NCI-H1417 (cell line): ENCODE measurements at places on chromosomes 1 and 21.

- DNase-seq, result no peak
These were observed 110.8 kb downstream of the PLPP3 start for GRCh38 chr1:56468518-56468917.

DNA sequence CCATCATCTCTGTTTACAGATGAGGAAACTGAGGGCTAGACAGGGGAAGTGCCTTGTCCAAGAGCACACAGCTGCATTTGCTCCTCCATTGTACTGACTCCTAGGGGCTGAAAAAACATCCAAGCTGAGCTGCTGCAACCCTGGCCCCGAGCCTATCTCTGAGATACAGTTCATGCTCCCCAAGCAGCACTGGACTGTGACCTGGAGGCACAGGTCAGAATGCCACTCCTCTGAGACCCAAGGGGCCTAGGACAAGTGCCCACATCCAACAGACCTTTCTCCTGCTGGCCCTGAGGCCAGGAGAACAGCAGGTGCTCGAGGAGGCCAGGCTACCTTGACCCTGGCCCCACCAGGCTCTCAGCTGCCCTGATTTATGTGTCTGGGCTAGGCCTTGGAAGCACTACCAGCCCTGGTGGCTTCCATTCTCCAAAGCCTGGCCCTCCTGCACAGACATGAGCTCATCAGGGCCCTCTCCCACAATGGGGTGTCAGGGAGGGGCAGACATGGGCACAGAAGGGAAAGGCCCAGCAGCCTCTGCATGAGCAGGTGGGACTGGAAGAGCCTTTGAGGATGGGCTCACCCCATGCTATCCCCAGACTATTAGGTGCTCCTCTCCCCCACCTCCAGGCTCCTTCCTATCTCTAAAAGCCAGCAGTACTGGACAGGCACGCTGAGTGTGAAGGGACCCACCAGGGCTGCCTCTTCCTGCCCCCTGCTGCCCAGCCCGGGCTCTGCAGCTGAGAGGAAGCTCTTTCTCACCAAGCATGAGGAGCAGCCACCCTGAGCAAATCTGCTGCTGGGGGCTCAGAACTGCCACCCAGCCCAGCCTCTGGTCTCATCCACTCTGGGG, 18.8 kb downstream of the ADGRB2 start:
- peak; percentile 10 for DNase-seq

GRCh38 chr1:186948535-186948934, 119.8 kb downstream of the PLA2G4A start:
- no peak for DNase-seq

DNA sequence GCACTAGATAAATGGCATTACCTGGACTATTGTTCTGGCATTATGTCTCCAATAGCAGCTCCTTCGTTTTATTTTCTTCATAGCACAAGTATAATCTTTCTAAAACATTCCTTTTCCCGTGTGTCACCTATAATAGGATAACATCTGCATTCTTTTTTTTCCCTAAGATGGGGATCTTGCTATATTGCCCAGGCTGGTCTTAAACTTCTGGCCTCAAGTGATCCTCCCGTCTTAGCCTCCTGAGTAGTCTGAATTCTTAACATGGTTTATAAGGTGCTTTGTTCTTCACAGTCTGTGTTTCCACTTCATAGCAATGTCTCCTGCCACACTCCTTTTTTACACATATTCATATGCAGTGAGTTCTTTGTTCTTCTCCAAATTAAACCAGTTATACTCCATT, 8.6 kb upstream of the MOV10 start:
- DNase-seq, result no peak

DNA sequence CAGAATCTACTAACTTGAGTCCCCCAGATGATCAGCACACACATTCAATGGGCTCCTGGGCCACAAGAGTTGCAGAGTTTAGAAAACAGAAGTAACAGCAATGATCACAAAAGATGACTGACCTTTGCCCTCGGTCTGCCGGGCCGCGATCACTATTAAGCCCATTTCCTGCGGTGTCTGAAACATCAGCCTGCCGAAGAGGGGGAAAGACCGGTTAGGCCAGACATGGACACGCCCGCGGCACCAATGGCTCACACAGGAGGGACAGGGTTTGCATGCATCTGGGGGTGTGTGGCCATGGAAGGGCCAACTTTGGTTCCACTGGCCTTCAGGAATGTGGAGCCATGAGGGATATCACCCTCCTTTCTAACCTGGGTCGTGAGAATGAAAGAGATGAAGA, 68.2 kb downstream of the SIM2 start:
- no peak for DNase-seq

DNA sequence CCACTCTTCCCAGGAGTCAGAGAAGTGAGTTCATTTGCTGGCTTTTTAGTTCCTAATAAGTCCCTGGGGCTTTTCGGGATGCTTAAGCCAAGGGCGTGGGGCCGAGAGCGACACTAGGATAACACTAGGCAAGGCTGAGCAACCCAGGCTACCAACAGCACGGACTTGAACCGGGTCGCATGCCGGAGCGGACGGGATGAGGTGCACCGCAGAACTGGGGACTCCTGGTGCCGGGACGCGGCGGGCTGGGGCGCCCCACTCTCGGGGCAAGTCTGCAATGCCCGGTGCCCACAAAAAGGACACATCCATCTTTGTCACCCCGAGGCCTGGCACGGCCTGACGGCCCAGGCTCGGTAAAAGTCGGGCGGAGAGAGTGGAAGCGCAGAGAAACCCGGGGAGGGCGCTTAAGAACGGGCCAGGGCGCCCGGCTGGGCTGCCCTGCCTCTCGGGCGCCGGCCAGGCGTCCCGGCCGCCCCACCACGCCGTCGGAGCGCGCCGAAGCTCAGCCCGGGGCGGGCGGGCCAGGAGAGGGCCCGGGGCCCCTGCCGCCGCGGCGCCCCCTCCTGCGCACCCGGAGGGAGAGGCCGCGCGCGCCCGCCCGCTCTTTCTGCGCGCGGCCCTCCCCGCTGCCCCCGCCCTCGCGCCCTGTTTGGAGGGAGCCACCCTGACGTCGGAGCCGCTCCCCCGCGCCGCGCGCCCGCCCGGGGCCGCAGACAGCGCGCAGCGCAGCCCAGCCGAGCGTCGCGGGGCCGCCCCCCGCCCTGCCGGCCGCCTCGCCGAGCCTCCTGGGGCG, at the start of gene NBL1:
TSS of gene NBL1 (plus strand) at position 710 of the 793 bp plus-strand sequence. CDS start 10,720 bp downstream, outside the sequence.
- DNase-seq, result peak; percentile 44

GRCh38 chr1:151050051-151050688, 2.6 kb downstream of the C1orf56 start:
- no peak for DNase-seq

- DNase-seq, result no peak
These were observed 9.8 kb downstream of the INSRR start for GRCh38 chr1:156849151-156849496.

GRCh38 chr1:9904596-9904995, 5.5 kb downstream of the CTNNBIP1 start:
- DNase-seq, result no peak

DNA sequence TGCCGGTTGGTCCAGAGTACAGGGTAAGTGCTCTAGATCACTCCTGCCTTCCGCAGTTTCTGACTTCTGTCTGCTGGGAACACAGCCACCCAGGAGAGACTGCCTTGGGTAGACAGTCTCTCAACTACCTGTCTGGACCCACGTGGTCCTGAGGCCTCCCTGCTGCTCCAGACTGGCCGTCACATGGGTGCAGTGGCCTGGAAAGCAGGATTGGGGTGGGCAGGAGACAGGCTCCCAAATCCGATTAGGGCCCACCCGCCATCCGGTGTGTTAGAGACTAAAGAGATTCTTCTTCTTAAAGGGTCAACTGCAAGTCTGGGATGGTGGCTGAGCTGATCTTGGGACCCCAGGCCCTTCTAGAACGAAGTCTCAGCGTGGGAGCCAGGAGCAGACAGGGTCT, 105.5 kb downstream of the EBNA1BP2 start:
- no peak for DNase-seq

GRCh38 chr1:111505641-111506119, 2.2 kb upstream of the ADORA3 start:
- no peak for DNase-seq

DNA sequence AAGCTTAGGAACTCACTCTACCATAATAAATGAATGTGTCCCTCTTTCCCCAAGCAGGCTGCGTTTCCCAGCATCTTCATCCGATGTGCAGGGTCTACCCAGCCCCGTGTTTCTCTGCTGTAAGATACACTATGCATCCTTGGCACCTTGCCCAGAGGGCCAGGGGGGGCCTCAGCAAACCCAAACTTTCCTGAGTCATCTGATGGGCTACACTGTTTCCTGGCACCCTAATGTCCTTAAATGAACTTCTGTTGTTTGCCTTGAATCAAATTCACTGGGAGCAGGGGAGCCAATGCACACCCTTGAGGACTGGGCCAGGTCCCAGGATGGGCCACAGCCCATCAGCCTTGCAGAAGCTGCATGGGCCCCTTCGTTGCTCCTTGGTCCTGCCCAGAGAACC, 145.5 kb downstream of the IGSF21 start:
- DNase-seq, result no peak

- no peak for DNase-seq
These were observed 153.4 kb upstream of the CAMK1G start for GRCh38 chr1:209430107-209430506.

DNA sequence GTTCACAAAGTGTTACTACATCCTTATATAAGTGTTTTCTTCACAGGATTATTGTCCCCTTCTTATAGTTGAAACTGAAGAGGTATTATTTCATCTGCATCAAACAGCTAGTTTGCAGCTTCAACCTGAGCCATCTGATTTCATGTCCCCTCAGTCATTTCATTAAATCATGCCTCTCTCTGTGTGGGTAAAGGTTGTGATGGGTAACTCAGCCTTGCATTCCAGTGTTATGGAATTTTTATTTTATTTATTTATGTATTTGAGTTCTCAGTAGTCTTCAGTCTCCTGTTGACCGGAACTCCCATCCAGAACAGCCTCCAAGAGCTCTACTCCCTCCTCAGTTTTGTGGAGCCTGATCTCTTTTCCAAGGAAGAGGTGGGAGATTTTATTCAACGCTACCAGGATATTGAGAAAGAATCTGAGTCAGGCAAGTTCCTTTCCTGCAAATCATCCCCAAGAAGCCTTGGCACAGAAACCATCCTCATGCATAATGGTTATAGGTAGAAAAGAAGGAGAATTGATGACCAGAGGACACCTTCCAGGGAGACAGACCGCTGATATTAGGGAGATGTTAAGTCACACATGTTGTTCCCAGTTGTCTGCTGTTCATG, 21.8 kb downstream of the CHD1L start:
- no peak for DNase-seq

- peak; percentile 23 for DNase-seq
These were observed 59.8 kb downstream of the IL12RB2 start for GRCh38 chr1:67367370-67368045.

- DNase-seq, result no peak
These were observed 123.2 kb upstream of the CD34 start for GRCh38 chr1:208034135-208034534.

GRCh38 chr1:87230501-87230900, 98.2 kb upstream of the LMO4 start:
- DNase-seq, result no peak

GRCh38 chr21:42142627-42143026, 71.5 kb downstream of the UMODL1 start:
- no peak for DNase-seq

DNA sequence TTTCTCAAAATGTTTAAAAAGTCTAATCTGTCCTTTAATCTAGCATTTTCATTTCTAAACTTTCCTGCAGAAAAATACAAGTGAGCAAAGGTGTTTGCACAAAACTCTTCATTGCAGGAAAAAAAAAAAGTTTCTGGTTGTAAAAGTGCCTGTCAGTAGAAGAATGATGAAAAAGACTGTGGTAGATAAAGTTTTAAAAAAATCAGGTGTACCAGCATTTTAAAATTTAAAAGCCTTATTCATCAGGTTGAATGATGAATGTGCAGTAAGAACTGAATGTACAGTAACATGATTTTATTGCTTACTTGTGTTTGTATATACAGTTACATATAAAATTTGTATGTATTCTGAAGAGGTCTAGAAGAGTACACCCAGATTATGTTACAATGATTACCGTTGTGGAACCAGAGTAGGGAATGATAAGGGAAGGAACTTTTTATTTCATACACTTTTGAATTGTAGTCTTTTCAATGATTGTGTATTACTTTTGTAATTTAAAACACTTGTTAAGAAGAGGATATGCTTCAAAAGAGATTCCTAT, 54.0 kb downstream of the FNBP1L start:
- no peak for DNase-seq

- no peak for DNase-seq
These were observed 75.3 kb downstream of the NTMT2 start for GRCh38 chr1:170221031-170221430.

DNA sequence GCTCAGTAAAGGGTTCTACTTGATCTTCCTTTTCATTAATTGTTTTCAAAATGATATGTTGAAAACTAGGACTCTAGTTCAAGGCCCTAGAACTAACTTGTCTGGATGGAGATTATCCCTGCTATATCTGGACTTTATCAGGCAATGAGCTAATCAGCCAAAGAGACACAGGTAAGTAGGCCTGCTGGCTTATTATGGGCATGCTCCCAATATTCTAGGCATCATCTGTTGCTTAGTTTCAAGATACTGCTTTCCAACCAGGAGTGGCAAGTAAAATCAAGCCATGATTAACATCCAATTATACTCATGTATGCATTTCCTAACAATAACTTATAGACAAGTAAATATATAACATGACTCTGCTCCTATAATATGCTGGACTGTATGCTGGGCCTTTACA, 4.2 kb downstream of the DNASE2B start:
- peak; percentile 5 for DNase-seq

- no peak for DNase-seq
These were observed 2.4 kb upstream of the PTPRC start for GRCh38 chr1:198636391-198636790.

- no peak for DNase-seq
These were observed 14.7 kb upstream of the SLC19A1 start for GRCh38 chr21:45556645-45557615.
